ENCODE measurements at places on chromosomes 11 and 22.

DNA sequence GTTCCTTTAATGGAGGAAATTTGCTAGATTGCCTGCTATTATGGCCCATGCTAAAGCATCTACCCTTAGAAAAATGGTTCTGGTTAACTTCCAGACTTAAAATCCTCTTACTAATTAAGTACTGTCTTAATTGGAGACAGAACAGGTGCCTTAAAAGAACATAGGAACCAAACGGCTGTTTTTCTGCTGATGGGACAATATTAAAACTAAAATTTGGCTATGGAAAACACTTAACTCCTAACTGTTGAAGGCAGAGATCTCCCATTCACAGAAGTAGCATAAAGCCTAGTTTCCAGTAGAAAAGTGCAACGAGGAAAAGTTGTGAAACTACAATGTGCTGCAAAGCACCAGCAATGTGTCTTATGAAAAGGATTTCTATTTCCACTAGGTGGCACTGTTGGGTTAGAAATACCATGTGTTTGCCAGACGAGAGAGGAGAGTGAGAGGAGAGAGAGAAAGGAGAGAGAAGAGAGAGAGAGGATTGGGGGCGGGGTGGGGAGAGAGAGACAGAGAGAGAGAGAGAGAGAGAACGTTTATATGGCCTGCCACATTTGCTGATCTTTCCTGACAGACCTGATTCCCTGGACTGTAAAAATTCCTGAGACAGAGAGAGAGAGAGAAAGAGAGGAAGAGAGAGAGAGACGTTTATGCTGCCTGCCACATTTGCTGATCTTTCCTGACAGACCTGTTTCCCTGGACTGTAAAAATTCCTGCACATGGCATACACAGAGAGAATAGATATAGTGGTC is 51.5 kb downstream of the FAM181B start:
- DNase-seq, result no peak

GRCh38 chr11:67370351-67371076 is 2.9 kb downstream of the CLCF1 start:
- DNase-seq, result no peak

GRCh38 chr11:14554959-14555358 is 34.8 kb upstream of the PSMA1 start:
- DNase-seq, result no peak

GRCh38 chr11:66071381-66071801 is 1.3 kb downstream of the PACS1 start:
- peak; percentile 21 for DNase-seq

GRCh38 chr11:118605116-118605867 is 2.1 kb upstream of the PHLDB1 start:
- no peak for DNase-seq

DNA sequence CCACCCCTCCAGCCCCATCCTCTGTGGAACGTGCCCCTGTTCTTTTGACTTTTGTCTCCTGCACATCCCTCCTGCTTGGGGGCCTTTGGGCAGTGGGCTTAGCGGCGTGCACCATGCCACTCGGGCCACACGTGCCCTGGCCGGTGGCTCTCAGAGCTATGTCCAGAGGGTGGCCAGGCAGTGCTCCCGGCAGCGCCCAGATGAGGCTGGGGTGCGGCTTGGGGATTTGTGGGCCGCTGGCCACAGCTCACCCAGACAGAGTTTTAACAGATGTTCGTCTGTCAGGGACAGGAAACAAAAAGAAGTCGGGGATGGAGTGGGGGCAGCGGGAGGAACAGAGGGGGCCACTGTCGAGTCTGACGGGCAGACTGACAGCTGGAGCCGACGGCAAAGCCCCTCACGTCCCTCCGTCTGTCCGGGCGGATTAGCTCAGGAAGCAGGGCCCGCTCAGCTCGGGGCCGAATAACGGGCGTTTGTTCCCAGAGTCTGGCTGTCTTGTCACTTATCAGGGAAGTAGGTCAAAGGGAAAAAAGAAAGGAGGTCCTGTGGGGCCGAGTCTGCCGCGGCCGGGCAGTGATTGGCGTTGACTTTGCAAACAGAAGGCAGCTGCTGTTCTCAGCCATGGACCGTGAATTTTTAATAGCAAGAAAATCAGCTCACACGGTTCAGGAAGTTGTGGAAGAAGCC is 61.6 kb downstream of the LRP5 start:
- DNase-seq, result peak; percentile 74

DNA sequence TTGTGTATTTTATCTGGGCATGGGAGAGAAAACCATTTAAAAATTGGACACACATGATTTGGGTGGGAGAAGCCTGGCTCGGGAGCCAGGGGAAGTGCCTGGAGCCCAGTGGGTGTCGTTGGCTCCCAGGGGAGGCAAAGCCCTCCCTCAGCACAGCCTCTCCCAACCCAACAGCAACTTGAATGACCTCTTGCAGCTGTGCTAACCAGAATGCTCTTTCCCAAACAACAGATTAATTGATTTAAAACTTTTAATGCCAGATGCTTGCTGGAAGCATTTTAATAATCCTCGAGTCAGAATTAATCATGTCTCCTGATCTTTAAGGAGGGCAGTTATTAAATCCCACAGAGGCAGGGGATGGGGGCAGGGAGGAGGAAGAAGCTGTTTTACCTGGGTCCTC is 401.6 kb downstream of the BUD13 start:
- no peak for DNase-seq

Data from frontal cortex (tissue), 4 donors.